ENCODE measurements at places on chromosomes 3 and 15. TPM values are rescaled to one million over a fixed set of nuclear protein-coding genes. Genes with fewer than 3 reads are reported as not detected.

The OR5K2 gene
- not detected for polyA plus RNA-seq

The RTP1 gene
- not detected for polyA plus RNA-seq

GRCh38 chr15:32982001-32982400 is 212.5 kb downstream of the FMN1 start:
- no peak for DNase-seq

DNA sequence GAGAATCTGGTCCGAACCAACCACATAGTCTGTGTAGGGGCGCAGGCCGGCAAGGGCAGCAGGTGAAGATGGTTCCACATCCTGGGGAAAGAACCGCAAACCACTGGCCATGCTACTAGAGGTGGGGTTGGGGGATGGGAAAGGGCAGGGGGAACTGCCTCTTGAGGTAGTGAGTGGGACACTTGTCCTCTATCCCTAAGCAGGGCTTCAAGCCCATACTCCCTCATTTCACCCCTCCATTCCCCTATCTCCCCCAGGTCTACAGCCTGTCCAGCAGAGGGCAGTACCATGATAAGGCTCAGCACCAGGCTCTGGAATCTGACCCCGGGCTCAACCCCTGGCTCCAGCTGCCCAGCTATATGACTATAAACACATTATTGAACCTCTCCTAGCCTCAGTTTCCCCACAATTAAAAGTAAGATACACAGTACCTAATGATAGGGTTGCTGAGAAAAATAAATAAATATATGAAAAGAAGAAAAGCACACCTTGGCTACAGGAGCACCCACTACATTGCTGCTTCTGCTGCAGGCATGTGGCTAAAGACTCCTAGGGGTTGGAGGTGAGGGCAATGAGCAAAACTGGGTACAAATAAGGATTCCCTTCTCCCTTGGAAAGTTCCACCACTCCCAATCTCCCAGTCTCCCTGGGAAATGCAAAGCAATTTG is 6.3 kb downstream of the GORASP1 start:
- no peak for DNase-seq

- no peak for DNase-seq
Measured at GRCh38 chr3:58772462-58772861, 105.9 kb upstream of the FAM3D start.

GRCh38 chr3:46020766-46021510 is 6.3 kb downstream of the XCR1 start:
- no peak for DNase-seq
